CD4-positive, alpha-beta T cell treated with Interleukin-6 at 100 ng/mL for 8 hours (primary cell): ENCODE measurements at places on chromosomes 16 and 17.

DNA sequence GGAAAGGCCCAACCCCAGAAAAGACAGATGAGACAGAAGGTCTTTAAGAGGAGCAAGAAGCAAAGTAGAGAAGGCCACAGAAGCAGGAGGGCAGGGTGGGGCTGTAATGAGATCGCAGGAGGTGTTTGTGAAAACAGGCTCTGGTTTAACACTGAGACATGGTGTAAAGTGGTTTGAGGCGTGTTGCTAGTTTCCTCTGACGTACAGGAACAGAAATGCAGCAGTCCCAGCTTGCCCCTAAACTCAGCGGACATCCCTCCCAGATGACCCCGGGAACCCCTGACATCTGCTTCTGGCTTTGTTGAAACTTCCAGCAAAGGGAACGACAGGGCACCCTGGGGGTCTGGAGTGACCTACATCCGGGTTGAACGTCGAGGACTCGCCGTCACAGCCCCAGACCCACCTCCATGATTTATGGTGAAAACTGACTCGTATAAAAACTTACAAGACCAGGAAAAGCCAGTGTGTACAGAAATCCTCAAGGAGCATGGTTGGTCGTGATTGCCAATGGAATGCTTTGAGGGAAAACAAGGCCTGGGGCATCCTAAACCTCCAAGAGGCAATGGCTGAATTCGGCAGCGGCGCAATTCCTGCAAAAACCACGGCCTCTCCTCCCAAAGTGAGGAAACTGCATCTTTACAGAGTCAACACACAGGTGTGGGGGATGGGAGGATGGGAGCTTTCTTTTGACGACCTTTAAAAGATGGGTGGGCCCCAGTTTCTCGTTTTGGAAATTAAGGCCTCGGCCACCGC lies 25.8 kb downstream of the LITAF start:
- DNase-seq: peak; percentile 79

- DNase-seq: no peak
These were observed at the start of gene CRHR1 for GRCh38 chr17:45784293-45784740. CRHR1 (plus strand) TSS chr17:45784320; CDS start chr17:45784545, 225 bp downstream.

- DNase-seq: peak; percentile 56
These were observed 9.8 kb downstream of the SLC38A10 start for GRCh38 chr17:81285179-81285878.

- no peak for DNase-seq
These were observed 5.7 kb upstream of the BANP start for GRCh38 chr16:87945351-87946042.

DNA sequence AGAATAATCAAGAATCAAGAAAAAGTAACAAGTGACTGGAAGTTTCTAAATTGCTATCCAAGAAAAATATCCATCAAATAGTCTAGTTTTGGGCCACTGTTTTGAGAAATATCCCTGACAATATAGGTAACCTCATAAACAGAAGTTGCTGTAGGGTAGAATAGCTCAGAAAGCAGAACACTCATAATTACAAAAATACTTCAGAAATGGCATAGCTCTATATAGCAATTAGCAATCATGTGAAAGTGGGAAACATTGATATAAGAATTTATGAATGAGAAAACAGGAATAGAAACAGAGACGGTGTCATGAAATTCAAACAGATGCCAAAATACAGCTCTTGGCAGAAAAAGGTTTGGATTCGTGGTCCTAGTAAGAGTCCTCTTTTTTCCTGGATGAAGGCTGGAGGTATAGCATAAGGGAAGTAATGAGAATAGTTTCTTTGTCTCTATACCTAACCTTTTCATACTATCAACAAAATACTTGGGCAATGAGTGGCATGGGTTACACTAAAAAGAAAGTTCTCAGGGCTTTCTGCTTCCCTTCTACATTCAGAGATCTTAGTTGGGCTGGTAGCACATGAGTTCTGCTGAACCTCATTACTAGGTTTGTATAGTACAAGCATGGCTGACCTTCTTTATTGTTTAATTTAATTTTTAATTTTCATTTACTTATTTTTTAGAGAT lies 33.5 kb downstream of the SPAG9 start:
- no peak for DNase-seq

GRCh38 chr17:72560303-72561247 lies 439.8 kb downstream of the SOX9 start:
- peak; percentile 43 for DNase-seq

DNA sequence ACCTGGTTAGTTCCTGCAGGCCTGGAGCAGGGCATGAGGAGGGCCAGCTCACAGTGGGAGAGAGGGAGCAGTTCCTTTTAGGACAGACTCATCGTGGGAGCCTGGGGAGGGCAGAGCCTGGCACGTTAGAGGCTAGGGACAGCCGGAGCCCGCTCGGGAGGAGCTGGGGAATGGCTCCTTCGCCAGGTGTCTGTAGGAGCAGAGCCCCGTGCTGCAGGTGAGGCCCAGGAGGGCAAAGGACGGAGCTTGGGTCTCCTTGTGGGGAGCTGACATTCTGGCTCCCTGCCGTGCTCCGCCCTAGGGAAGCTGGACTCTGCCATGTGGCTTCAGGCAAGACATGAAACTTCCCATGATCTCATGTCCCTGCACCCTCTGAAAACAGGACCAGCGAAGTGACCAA lies 18.7 kb upstream of the MTSS2 start:
- DNase-seq: no peak

DNA sequence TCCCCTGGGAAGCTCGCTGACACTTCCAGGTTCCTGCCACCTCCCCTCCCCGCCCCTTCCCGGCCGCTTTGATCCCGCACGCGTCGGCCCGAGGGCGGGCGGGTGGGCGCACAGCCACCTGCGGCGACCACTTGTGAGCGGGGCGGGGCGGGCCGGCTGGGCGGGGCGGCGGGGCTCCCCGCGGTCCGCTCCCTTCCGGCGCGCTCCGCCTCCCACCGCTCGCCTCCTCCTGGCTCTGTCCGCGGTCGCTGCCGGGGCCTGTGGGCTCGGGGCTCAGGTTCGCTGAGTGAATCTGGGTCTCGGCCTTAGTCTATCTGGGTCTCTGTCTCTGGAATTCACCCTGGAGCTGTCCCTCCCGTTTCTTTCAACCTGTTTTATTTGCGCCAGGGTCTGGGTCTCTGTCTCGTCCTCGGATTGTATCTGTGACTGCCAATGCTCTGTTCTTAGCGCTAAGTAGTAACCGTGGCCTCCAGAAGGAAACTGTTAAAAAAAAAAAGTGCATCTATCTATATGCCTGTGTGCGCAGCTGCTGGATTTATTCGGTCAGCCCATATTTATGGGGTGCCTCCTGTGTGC lies 2.7 kb upstream of the HES7 start:
- DNase-seq: no peak

DNA sequence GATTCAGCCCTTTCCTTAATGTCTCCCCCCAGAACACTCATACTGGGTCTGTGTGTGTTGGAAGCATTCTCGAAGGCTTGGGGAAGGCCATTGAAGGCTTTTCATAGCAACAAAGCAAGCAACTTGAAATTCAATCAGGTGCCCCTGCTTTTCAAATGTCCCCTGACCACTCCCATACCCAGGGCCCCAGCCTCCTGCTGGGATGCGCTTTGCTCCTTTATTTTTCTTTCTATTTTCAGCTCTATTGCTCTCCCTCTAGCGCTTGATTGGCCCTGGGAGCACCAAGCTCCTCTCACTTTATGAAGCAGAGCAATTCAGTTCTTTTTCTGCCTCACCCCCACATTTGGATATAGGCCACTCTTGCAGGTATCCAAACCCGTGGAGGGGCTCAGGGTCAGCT lies 92.0 kb downstream of the WSCD1 start:
- no peak for DNase-seq

DNA sequence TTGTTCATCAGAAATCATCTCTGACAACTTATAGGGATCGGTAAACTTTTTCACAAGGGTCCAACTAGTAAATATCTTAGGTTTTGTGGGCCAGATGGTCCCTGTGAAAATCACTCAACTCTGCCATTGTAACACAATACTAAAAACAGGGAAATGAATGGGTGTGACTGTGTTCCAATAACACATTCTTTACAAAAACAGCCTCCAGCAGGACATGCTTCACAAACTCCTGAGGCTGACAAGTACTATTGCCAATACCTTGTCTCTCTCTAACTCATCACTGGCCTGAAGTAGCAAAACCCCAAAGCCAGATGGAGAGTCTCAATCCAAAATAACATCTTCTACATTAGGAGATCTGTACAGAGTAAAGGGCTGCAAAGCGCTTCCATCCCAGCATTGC lies 312.3 kb downstream of the TOX3 start:
- DNase-seq: no peak

DNA sequence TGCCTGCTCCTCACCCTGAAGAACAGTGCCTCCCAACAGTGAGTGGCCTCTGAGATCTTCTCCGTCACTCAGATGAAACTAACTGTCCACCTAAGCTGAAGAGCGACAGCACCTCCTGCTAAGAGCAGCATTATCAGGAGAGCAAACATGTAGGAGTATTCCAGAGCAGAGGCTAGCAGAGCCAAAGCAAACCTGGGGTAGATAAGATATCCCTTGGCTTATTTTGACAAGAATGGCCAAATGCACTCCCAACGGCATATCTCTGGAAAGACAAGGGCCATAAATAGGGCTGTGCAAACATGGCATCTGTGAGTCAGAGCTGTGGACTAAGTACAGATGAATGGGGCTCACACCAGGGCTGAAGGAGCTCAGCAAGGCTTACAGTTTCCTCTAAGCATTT lies 96.3 kb downstream of the NDEL1 start:
- no peak for DNase-seq

- DNase-seq: no peak
These were observed 71.8 kb upstream of the METRNL start for GRCh38 chr17:83007504-83008185.

DNA sequence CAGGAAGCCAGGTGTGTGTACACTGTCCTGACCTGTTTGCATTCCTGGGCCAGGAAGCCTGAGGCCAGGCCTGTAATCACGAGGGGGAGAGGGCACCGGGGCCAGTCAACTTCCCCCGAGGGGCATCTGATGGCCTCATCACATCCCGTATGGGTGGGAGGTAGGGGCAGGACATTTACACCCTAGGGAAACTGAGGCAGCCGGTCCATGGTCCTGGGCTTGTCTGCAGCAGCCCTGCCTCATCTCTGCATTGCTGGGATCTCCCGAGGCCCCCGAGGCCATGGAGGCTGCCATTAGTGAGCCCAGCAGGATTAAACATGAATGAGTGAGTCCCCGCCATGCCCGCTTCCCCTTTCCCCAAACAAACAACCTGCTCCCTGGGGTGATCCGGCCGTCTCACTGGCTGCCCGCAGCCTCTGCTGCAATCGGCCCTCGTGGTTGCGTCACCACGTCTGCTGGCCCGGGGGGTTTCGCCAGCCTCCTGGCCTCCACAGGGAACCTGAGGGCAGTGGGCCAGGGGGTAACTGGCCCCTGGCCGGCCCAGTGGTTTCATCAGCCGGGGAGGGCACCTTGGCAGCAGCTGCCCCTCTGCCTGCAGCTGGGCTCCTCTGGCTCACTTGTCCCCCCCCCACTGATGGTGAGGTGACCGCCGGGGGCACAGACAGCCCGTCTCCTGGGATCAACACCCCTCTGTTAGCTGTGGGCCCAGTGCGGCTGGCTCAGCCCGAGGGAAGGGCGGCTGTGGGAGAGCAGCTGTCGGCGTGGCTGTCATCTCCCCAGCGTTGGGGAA lies 88.3 kb upstream of the GSE1 start:
- DNase-seq: no peak

DNA sequence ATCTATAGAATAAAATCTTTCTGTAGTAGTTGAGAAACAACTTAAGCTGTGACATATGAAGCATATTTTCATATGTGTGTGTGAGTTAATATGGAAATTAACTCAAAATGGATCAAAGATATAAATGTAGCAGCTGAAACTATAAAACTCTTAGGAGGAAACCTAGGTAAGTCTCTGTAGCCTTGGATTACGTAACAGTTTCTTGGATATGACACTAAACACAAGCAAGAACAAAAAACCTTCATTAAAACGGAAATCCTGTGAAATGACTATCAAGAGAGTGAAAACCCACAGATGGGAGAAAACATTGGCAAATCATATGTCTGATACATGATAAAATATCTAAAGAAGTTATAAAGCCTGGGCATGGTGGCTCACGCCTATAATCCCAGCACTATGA lies 104.4 kb downstream of the VPS53 start:
- DNase-seq: no peak

GRCh38 chr16:24969071-24969470 lies 46.1 kb downstream of the ARHGAP17 start:
- DNase-seq: no peak

- peak; percentile 47 for DNase-seq
These were observed 1.7 kb upstream of the DLX3 start for GRCh38 chr17:49996495-49997300.

- no peak for DNase-seq
These were observed 158.6 kb downstream of the C16orf78 start for GRCh38 chr16:49531931-49532840.

DNA sequence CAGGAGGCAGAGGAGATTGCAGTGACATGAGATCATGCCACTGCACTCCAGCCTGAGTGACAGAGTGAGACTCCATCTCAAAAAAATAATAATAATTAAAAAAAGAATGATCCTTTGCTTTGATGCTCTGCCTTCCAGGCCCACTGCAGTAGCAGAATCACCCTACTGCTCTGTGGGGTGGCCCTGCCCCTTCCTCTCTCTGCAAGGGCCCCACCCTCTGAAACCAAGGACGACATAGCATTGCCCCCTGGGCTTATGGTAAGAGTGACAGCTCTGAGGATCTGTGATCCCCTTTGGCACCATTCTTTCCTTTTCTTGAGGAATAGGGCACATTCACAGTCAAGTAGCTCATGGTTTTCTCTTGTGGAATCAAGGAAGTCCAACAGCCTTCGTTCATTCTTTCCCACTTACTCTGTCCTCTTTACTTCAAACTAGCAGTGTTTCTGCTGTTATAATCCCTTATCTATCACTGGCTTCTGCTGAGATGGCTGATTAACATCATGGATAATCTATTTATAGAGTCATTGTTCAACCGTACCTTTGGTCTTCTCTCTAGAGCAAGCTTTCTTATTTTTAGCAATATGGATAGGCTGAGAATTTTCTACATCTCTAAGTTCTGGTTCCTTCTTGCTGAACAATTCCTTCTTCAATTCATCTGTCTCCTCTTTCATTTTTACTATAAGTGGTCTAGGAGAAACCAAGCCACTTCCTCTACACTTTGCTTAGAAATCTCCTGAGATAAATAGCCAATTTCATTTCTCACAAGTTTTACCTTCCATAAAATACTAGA lies 14.1 kb downstream of the RAD51C start:
- no peak for DNase-seq

GRCh38 chr17:66667491-66668030 lies 167.4 kb upstream of the CACNG5 start:
- DNase-seq: peak; percentile 73

GRCh38 chr16:86975445-86975844 lies 341.7 kb downstream of the C16orf95 start:
- no peak for DNase-seq

GRCh38 chr16:21224800-21225199 lies 8.7 kb upstream of the ANKS4B start:
- no peak for DNase-seq

DNA sequence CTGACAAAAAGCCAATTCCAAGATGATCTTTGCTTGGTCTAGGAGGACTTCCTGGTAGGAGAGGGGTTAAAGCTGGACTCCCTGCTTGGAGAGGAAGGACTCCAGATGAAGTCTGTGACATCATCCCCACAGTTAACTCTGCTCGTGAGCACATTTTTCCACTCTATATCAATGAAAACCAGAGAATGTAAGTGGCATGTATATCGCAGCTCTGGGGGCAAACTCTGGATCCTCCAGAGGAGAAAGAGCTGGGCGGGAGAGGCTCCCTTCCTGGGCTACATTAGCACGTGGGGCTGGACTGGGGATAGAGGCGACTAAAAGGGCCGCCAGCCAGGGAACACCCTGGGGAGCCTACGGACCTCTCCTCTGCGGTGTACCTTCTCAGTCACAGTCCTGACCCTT lies 34.1 kb downstream of the HIC1 start:
- DNase-seq: no peak
